RCC 7860 (cell line): ENCODE measurements at places on chromosomes 16 and 17.

GRCh38 chr17:14539801-14540200, 238.9 kb downstream of the HS3ST3B1 start:
- DNase-seq: no peak

DNA sequence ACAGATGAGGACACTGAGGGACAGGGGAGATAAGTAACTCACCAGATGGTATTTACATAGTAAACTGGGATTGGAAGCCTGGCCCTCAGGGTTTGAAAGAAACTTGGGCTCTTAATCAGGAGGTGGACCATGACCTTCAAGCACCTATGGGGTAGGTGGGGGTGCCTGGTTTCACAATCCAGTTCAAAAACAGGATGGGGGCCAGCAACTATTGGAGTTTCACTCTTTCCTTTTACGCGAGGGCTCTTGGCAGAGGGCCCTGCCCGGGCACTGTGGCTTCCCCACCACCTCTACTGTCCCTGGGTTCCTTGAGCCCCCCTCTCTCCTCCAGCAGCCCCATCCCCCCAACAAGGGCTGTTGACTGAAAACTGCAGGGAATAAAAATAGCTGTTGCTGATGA, 11.3 kb upstream of the PRR29 start:
- DNase-seq: no peak

DNA sequence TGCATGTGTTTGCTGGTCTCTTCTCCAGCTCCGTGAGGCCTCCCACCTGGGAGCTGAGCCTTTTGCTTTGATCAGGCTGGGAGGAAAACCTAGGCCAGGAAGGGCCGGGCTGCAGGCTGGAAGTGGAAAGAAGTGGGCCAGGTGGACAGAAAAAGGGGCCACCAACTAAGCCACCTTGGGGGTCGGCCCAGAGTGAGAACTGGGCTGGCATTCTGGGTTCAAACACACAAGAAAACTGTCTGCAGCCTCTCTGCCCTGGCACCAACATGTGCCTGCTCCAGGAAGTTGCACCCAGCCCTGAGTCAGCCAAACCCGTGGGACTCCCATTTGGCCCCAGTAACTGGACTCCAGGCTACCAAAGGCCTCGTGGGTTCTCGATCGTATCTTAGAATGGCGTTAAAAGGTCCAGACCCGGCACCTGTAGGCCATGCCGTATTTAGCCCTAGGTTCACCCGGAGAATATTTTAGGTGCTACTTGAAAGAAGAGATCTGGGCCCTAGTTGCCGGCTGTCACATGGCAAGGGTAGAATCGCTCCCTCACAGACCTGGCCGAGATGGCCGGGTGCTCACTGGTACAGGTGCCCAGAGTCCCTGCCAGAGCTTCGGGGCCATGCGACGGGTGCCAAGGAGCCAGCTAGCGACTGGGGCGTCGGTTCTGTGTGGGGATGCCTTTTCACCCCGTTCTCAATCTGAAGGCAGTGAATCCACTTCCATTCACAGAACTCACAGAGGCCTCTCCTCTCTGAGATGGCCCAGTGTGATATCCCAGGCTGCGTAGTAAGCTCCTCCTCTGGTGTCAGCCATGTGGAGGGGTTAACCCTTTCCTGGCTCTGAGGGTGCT, 236.6 kb downstream of the MRTFB start:
- DNase-seq: no peak

- no peak for DNase-seq
These were observed 107.9 kb downstream of the SNX29 start for GRCh38 chr16:12084436-12084835.

- DNase-seq: no peak
These were observed 174.1 kb downstream of the WSCD1 start for GRCh38 chr17:6244253-6244652.

GRCh38 chr17:37069087-37069486, 120.3 kb downstream of the AATF start:
- no peak for DNase-seq
